ENCODE measurements at places on chromosomes 1 and 21. TPM values are rescaled to one million over a fixed set of nuclear protein-coding genes. Genes with fewer than 3 reads are reported as not detected.
A peak's percentile ranks its signal among the peaks of the same experiment; 100 is the strongest.

GRCh38 chr1:65470766-65471165 is 50.3 kb downstream of the LEPR start:
- no peak overlapping the region for H3K4me3 ChIP-seq
- H3K4me1 ChIP-seq: no peaks in the 10 kb centered on the region
- H3K27me3 ChIP-seq: no peaks in the 10 kb centered on the region
- no peak for DNase-seq
- no peak overlapping the region for H3K27ac ChIP-seq
- no peaks in the 10 kb centered on the region for H3K36me3 ChIP-seq

- peak; percentile 13 for DNase-seq
- no peaks in the 10 kb centered on the region for H3K36me3 ChIP-seq
- H3K27ac ChIP-seq: no peak overlapping the region
- H3K4me1 ChIP-seq: peaks cover 16% of the 10 kb centered on the region
Measured at GRCh38 chr1:53992085-53992874, 25.7 kb downstream of the LDLRAD1 start.

GRCh38 chr1:201731142-201731541 is 97.8 kb upstream of the IPO9 start:
- H3K4me3 ChIP-seq: no peak overlapping the region
- no peak overlapping the region for H3K27ac ChIP-seq
- H3K27me3 ChIP-seq: peaks cover 20% of the 10 kb centered on the region
- no peaks in the 10 kb centered on the region for H3K4me1 ChIP-seq
- H3K36me3 ChIP-seq: no peaks in the 10 kb centered on the region

GRCh38 chr1:193309936-193310475 is 123.6 kb upstream of the B3GALT2 start:
- no peak for DNase-seq
- no peak overlapping the region for H3K4me3 ChIP-seq
- H3K27ac ChIP-seq: no peak overlapping the region
- H3K36me3 ChIP-seq: no peaks in the 10 kb centered on the region
- peaks cover 13% of the 10 kb centered on the region for H3K4me1 ChIP-seq
- no peaks in the 10 kb centered on the region for H3K27me3 ChIP-seq

- peak overlapping the region; percentile 43 for H3K27ac ChIP-seq
- H3K27me3 ChIP-seq: no peaks in the 10 kb centered on the region
- DNase-seq: no peak
Measured at GRCh38 chr1:153928245-153928644, 5.5 kb upstream of the GATAD2B start.

DNA sequence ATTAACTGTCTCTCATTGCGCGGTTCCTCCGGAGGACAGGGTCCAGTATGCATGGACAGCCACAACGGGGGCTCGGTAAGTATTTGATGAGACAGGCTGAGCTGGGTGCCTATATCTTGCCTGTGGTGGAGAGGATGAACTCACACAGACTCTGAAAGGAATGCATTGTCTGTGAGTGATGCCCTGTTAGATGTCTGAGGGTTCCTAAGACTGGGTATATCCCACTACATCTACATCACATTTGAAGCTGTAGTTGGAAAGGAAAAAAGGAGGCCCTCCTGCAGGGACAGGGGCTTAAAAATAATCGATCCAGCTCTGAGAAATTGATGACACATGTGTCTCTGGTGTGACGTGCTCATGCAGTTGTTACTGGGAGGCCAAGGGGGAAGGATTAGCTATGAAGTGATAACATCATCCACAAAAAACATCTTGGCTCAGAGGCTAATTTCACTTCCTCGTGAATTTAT is 1.9 kb downstream of the ADARB1 start:
- H3K4me3 ChIP-seq: peak overlapping the region; percentile 90
- H3K36me3 ChIP-seq: peaks cover 1% of the 10 kb centered on the region
- peak; percentile 26 for DNase-seq
- H3K27ac ChIP-seq: peak overlapping the region; percentile 86
- H3K4me1 ChIP-seq: peaks cover 63% of the 10 kb centered on the region

CYP4X1 gene
- total RNA-seq: not detected

CLDN17 gene
- not detected for total RNA-seq

Data from activated T-cell treated with anti-CD3 and anti-CD28 coated beads, Interleukin-2, amount 50 U/mL, for 72 hours (primary cell).